ENCODE measurements at places on chromosomes 12 and 14.

DNA sequence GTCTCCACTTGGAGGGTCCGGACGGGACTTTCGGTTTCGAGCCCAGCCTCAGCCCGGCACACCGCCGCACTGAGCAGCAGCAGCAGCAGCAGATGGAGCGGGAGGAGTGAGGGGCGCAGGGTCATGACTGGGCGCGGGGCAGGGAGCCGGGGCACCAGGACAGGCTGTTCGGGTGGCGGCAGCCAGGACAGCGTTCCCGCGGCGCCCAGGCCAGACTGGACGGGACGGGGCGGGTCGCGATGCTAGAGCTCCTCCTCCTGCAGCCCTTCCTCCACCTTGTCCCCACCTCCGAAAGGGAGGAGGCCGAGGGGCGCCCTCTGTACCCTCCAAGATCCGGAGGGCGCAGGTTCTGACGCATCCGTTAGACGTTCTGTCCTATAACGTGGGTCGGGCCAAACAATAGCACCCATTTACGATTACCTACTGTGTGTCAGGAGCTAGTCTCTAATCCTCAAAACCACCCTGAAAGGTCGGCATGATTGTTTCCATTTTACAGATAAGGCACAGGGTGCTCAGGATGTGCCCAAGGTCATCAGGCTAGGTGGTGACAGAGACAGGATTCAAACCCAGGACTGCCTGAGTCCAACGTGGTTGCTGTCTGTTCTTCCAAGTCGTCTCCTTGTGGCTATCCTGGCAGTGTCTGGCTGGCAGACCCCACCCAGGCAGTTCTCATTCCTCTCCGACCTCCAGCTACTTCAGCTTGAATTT lies at the start of gene FKBP11:
Gene FKBP11 (minus strand): TSS at position 189 of the 708 bp plus-strand sequence. CDS start 64 bp downstream, at position 125.
- DNase-seq, result peak; percentile 80

- no peak for DNase-seq
These were observed 60.9 kb downstream of the MYF5 start for GRCh38 chr12:80777587-80777986.

- no peak for DNase-seq
These were observed 328.7 kb downstream of the RAD51B start for GRCh38 chr14:68148276-68148675.

- DNase-seq, result no peak
These were observed 50.1 kb downstream of the ZC3H14 start for GRCh38 chr14:88612981-88613380.

GRCh38 chr14:22973217-22974032 lies 8.9 kb downstream of the AJUBA start:
- peak; percentile 64 for DNase-seq

DNA sequence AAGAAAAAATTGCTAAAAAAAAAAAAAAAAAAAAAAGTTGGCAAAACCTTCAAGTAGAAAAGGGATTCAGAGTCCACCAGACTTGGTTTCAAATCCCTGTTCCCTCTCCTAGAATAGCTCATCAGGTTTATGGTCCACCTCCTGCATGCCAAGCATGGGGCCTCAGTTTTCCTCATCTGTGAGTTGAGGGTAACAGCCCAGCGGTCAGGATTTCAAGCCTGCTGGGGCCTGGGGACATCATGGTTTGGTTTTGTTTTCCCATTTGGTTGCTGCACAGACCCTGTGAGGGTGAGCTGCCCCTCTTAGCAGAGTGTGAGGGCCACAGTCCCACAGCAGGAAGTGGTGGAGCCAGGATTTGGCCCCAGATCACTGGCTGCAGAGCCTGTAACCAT lies 12.5 kb downstream of the FAM222A start:
- no peak for DNase-seq

- no peak for DNase-seq
These were observed 213.6 kb downstream of the C12orf42 start for GRCh38 chr12:103282124-103282523.

DNA sequence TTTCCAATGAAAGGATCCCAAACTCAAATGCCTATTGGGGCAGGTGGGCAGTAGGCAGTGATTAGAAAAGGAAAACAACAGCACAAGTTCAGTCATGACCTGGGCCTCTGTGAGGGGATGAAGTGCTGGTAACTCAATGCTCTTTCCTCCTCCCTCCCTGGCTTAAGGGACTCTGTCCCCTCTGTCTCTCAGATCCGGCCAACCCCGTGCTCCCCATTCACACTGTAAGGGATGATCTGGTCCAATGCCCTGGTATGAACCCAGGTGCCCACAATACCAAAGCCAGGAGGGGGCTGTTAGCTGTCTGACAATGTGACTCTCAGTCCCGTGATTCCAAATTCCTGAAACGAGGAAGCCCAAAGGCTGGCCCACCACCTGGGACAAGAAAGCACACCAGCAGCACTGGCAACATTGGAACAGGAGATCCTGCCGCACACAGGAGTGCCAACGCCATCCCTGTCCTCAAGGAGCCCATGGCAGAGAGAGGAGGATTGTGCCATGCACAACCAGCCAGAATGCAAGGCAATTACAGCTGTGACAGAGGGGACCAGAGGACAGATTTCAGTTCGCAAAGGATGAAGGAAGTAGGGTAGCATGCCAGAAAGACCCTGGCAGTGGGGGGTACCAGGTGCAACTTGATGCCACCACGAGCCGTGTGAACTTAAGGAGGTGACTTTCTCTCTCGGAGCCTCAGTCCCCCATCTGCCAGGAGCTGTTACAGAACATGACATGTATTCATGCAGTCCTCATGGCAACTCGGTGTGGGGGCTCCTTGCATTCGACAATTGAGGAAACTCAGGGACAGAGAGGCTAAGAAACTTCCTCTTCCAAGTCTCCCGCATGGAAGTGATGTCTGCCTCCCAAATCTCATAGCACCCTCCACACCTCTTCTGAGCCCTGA lies 37.6 kb downstream of the SERPINA3 start:
- DNase-seq, result no peak

GRCh38 chr12:89706986-89707702 lies 1.5 kb downstream of the ATP2B1 start:
- no peak for DNase-seq

- no peak for DNase-seq
These were observed 23.8 kb upstream of the TC2N start for GRCh38 chr14:91891101-91891500.

DNA sequence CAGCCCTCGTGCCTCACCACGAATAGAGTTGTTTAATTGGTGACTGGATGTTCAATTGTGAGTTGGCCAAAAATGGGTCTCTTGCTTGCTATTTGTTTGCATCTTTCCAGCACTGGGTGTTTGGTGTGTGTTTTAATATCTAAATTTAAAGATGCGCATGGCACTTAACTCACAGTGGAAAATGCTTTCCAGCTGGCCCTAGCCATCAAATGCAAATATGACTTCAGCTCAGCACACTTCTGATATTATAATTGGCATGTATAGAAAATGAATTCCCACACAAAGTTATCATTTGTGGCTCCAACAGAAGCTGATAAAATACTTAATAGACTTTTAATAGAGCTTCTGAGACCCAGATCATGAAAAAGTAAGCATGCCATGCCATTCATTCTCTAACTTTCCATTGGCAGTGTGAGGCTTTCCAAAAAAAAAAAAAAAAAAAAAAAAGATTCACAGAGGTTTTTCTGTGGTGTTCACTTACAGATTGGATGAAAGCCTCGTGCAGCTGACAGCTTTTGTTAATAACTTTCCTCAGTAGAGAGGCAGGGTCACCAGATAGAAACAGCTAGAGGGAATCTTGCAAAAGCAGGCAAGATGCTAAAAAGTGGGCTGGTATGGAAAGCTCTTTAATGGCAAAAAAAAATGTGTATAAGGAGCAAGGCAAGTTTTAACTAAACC lies 425.2 kb downstream of the GALC start:
- DNase-seq, result no peak

DNA sequence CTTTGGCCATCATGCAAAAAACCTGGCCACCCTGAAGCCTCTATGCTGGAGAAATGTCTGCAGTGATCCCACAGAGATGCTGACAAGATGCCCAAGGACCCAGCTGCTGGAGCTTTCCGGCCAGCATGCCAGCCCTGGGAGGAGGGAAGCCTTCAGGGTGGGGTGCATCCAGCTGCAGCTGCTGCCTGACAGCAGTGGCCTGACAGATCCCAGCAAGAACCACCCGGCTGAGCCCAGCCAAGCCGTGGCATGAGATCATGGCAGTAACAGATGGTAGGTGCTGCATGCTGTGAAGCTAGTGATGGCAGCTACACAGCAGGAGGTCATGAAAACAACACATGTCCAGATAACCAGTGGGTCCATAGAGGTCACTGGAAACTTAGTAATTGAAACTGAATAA lies 13.8 kb downstream of the CLBA1 start:
- no peak for DNase-seq

DNA sequence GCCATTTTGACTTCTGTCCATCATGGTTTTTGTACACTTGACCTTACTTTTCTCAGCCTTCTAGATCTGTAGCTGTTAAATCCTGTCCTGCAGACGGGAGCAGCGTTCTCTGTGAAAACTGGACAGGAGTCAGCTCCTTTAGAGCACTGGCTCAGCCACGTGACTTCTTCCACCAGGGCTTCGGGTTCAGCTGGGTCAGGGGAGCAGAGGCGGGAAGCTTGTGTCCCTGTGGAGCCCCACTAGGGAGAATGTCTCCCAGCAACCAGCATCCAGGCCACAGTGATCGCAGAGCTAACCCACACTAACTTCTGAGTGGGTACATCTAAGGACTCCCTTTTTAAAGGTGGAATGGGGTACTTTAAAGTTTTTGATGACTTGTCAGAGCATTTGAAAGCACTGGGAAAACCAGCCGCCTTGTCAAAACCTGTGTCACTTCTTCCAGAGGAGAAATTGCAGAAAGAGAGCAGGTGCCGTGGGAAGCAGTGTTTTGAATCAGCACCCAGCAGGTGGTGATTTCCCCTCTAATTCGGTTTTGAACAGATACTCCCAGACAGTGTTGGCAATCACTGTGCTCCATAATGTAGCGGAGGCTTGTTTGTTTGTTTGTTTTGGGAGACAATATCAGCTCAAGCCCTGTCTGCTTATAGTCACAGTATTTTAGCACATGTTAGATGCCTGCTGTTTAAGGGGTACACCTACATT lies 17.9 kb downstream of the DERA start:
- no peak for DNase-seq

- DNase-seq, result no peak
These were observed 312.4 kb downstream of the RPAP3 start for GRCh38 chr12:47393403-47393790.

DNA sequence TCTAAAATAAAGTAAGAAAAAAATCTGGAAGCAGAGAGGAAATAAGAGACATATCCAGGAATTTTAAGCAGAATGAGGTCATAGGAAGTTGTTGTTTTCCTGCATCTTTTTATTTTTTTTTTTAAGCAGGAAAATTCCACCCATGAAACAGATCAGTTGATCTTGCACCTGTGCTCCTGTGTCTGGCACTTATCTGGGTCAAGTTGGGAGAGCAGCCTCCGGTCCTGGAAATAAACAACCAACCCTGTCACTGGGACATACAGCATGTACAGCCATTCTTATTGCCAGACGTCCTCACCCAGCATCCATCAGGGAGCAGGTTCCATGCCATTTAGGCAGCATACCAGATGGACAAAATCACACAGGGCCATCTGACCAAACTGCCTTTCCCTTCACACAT lies 266.0 kb upstream of the BTG1 start:
- no peak for DNase-seq

GRCh38 chr12:105492591-105493545 lies 162.4 kb downstream of the C12orf75 start:
- no peak for DNase-seq

- DNase-seq, result no peak
These were observed 354.4 kb upstream of the FLRT2 start for GRCh38 chr14:85175556-85175955.

DNA sequence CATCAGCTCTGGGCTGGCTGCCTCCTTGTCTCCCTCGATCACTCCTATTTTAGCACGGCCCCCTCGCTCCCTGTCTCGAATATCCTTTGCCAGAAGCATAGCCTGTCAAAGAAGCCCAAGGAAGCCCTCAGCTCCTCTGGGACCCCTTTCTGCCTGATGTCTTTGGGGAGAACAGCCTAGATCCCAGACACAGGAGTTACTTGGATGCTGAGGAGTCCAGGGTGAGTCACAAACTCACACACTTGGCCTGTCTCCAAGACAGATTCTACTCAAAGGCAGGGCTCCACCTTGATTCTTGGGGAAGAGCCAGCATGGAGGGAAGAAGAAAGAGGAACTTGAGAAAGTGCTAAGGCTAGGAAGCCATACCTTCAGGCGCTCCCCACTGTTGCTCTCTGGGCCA lies 8.1 kb downstream of the AVIL start:
- no peak for DNase-seq

DNA sequence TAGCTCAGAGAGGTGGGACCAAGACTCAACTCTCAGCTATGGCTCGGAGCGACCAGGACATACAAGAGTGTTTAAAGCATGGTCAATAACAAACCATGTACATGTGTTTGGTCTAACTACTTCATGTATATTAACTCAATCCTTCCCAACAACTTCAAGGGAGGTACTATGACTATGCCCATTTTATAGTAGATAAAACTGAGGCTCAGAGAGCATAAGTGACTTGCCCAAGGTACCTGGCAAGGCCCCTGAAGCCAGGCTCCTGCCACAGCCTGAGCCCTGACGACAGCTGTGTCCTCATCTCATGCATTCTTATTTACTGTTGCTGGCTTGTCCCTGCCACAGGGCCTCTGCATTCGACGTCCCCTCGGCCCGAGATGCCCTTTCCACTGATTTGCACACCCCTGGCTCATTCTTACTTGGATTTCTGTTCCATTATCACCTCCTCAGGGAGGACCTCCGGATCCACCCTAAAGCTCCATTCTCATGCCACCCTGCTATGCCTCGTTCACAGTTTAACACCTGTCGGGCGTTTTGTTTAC lies 2.6 kb downstream of the TESC start:
- no peak for DNase-seq

DNA sequence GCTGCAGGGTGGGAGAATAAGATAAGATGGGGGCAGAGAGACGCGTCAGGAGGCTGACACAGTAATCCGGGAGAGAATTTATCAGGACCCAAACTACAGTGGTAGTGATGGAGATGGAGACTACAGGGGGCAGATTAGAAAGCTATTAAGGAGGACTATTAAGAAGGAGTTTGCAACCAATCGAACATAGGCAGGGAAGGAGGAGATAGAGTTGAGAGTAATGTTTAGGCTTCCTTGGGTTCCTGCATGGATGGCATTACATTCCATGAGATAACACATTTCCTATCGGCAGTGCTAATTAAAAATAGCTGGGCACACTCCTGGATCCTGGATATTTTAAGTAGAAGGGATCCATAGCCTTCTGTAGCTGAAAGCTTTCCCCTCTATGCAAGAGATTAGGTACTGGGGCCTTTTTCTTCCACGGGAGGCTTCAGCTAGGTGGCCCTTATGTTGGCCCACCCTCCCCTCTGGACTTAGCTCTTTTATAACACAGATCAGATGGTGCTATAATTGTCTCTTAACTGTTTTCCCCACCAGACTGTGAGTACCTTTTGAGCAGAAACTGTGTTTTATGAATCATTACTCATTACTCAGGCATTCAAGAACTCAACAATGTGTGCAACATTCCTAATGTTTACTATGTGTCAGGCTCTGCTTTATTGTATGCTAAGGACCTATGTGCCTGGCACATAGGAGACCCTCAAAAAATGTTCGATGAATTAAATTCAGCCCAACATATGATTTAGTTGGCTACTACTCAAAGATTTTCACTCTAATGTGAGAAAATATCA lies 113.0 kb downstream of the RMST start:
- no peak for DNase-seq

All from right forelimb (tissue), 1 donor.